ENCODE measurements at places on chromosomes 2 and 18. TPM values are rescaled to one million over a fixed set of nuclear protein-coding genes. Genes with fewer than 3 reads are reported as not detected.
A peak's percentile ranks its signal among the peaks of the same experiment; 100 is the strongest.

GRCh38 chr2:217792626-217793527, 209.9 kb downstream of the TNS1 start:
- no peak for DNase-seq
- H3K36me3 ChIP-seq, result no peaks in the 10 kb centered on the region
- no peak overlapping the region for H3K27ac ChIP-seq
- no peak overlapping the region for H3K4me3 ChIP-seq

- no peaks in the 10 kb centered on the region for H3K36me3 ChIP-seq
- no peaks in the 10 kb centered on the region for H3K4me1 ChIP-seq
- no peak overlapping the region for H3K27ac ChIP-seq
- no peak overlapping the region for H3K4me3 ChIP-seq
- no peak for DNase-seq
These were observed 39.4 kb upstream of the NCKAP5 start for GRCh38 chr2:133607679-133608078.

- no peak overlapping the region for H3K27ac ChIP-seq
- no peaks in the 10 kb centered on the region for H3K4me1 ChIP-seq
- H3K27me3 ChIP-seq, result peaks cover 25% of the 10 kb centered on the region
- no peak overlapping the region for H3K4me3 ChIP-seq
- no peaks in the 10 kb centered on the region for H3K36me3 ChIP-seq
These were observed 23.7 kb upstream of the MRPL19 start for GRCh38 chr2:75622929-75623328.

Gene ALPP
- not detected for total RNA-seq

DNA sequence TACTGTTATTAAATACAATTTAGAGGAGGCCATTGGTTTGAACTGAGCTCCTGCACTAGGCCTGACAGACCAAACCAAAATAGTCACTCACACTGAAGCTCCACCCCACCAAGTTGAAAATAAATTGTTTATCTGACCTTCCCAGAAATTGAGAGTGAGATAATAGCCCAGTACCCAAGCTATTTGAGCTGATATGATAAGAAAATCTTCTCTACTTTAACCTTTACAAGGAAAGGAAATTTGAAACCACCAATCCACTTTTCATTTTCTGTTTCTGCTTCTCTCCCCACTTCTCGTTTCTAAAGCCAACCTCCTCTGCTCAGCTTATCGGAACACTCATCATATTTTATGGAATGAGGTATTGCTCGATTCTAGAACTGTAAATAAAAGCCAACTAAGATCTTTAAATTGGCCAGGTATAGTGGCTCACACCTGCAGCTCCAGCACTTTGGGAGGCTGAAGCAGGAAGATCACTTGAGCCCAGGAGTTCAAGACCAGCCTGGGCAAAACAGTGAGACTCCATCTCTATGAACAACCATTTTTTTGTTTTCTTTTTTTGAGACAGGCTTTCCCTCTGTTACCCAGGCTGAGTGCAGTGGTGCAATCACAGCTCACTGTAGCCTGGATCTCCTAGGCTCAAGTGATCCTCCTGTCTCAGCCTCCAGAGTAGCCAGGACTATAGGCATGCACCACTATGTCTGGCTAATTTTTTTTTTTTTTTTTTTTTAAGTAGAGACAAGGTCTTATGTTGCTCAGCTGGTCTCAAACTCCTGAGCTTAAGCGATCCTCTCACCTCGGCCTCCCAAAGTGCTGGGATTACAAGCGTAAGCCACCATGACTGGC, 13.3 kb upstream of the GALM start:
- H3K27ac ChIP-seq, result peak overlapping the region; percentile 91
- no peaks in the 10 kb centered on the region for H3K27me3 ChIP-seq
- peaks cover 2% of the 10 kb centered on the region for H3K36me3 ChIP-seq
- peak; percentile 29 for DNase-seq
- peaks cover 72% of the 10 kb centered on the region for H3K4me1 ChIP-seq

DNA sequence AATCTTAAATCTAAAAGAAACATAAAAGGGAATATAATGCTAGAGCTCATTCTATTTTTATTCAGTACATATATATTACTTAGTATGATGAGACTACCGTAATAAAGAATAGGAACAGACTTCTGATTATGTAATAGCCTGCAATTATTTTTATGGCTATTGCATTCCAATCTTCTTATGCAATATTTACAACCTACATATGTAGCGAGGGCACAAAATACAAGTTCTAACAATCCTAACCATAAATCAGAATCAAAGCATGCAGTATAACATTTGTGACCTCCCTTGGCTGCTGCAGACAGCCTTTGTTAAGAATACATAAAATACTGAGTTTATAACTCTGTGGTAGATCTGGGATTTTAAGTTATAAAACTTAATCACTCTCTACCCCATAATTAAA, 177.6 kb downstream of the BABAM2 start:
- no peak overlapping the region for H3K4me3 ChIP-seq
- H3K4me1 ChIP-seq, result peaks cover 11% of the 10 kb centered on the region
- no peak for DNase-seq
- H3K27ac ChIP-seq, result no peak overlapping the region
